ENCODE measurements at places on chromosomes 7 and 10.

DNA sequence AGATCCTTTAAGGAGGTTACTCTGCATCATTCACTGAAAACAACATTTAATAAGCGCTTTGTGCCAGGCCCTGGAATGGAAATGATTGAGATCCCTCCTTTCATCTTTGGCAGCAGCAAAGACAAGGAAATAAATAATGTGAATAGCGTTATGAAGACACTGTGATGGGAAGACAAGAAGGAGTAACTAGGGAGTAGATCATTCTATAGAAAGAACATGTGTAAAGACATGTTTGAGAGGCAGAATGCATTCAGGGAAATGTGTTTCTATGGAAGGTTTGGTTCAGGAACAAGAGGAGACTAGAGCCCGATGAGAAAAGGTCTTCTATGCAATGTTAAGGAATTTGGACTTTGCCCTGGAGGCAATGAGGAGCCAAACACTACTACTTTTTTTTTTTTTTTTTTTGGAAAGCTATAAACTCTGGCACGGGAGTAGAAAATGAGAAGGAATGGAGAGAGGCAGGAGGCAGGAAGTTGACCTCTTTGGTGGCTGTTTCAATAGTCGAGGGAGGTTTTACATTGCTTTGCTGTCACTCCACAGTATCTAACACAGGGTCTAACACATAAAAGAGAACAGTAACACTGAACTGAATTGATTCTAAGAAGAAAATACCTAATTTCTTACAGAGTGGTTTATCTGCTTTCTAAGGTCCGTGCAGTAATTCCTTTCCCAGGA, 44.9 kb downstream of the SMURF1 start:
- no peak for DNase-seq

DNA sequence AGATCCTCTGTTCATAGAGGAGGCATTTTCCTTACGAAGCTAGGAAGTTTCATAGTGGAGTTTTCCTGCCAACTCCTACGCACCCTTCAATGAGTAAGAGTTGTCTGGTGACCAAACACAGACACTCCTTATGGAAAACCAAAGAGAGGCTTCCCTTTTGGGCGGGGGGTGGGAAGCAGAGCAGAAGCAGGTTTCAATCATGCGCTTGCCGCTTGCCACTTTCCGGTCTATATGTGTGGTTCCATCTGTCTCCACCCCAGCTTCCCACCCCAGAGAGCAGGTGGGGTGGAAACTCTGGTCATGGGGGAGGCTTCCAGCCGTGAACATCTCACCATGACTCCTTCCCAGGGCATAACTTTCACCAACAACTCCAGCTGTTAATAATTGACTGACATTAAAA, 68.8 kb upstream of the GRB10 start:
- no peak for DNase-seq

- DNase-seq = no peak
Observed at GRCh38 chr10:73092830-73093229, 3.8 kb downstream of the P4HA1 start.

GRCh38 chr10:7470371-7470770, 59.5 kb upstream of the SFMBT2 start:
- no peak for DNase-seq

- no peak for DNase-seq
Observed at GRCh38 chr7:3266240-3266639, 34.8 kb upstream of the SDK1 start.

- no peak for DNase-seq
Observed at GRCh38 chr7:84248267-84248666, 53.7 kb upstream of the SEMA3A start.

GRCh38 chr10:29828440-29828894, 193.7 kb upstream of the SVIL start:
- DNase-seq = no peak

DNA sequence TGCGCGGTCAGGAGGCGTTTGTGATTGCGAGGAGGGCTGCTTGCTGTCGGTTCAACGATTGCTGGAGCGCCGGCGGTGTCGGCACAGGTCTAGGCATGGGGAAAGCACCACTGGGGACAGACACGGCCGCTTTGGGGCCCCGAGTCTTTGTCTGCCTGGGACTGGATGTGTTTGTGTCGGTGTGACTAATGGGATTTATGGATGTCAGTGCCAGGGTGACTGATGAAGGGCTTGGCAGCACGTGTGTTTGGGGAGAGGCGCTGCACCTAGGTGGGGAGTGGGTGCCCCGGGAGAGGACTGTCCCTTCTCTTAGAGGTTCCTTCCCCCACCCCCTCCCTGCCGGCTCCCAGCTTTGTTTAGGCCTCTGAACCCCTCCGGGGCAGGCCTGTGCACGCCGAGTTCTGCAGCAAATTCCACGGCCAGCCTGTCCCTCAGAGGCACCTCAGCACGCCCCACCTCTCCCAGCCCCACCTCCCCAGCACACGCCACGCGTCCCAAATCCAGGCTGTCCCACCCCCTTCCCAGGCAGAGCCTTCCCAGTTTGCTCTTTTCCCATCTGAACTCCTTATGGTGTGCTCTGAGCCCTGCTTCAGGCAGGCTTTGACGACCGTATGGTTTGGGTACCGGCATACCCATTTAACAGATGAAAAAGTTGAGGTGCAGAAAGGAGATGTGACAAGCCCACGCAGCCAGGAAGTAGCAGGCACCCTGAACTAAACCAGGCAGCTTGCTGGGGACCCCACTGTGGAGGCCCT, 6.4 kb upstream of the TNRC18 start:
- no peak for DNase-seq

Data from activated CD4-positive, alpha-beta T cell treated with anti-CD3 and anti-CD28 coated beads, Interleukin-2, amount 50 U/mL, for 24 hours (primary cell).